ENCODE measurements at places on chromosomes 1 and 21.

DNA sequence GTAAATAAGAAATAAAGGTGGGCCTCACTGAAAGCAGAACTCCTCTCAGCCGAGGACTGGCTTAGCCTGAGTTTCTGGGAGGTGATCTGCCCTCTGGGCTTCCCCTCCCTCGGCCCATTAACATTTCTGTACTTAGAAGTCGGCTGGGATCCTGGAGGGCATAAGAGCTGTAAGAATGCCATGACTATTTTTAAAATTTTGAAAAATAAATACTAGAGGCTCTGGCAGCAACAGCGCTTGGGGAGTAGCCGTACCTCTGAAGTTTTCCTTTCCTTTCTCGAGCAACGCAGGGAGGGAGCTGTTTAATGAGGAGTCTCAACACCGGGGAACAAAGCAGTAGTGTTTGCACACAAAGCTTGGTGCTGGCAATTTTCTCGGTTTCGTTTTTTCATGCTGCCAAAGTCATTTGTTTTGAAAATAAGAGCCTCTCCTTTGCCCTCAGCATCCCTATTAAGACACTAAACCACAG is 498.7 kb downstream of the SMYD3 start:
- no peak for DNase-seq

- DNase-seq, result no peak
These were observed 1.7 kb downstream of the PIP5K1A start for GRCh38 chr1:151199873-151200581.

DNA sequence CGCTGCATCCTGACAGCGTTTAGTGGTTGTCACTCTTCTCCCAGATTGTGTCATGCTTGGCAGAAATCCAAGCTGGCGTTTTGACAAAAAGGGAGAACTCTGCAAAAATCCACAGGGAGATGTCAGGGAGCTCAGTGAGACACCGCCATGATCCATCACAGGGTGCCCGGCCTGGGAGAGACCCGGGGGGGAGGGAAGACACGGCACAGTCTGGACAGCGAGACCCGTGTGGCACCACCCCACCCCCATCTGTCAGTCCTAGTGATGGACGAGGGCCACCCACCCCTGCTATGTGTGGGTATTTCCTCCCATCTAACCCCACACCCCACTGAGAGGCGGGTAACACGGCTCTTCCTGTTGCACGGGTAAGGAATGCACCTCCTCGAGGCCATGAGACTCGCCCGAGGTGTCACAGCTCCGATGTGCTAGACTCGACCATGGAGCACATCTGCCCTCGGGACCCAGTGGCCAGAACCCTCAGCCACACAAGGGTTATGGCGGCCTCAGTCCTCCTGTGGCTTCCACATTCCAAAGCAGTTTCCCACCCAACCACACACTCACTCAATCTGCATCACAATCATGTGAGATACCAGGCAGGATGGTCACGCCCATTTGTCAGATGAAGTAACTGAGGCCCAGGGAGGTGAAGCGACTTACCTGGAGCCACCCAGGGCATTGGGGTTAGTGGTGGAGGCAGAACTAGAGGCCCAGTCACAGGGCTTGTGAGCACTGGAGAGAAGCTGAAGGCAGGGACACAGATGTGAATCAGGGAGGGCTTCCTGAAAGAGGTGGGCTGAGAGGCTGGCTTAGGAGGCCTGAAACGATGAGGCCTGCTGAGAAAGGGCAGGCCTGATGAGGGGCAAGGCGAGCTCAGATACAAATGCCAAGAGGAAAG is 688.5 kb downstream of the MATN1 start:
- peak; percentile 27 for DNase-seq

DNA sequence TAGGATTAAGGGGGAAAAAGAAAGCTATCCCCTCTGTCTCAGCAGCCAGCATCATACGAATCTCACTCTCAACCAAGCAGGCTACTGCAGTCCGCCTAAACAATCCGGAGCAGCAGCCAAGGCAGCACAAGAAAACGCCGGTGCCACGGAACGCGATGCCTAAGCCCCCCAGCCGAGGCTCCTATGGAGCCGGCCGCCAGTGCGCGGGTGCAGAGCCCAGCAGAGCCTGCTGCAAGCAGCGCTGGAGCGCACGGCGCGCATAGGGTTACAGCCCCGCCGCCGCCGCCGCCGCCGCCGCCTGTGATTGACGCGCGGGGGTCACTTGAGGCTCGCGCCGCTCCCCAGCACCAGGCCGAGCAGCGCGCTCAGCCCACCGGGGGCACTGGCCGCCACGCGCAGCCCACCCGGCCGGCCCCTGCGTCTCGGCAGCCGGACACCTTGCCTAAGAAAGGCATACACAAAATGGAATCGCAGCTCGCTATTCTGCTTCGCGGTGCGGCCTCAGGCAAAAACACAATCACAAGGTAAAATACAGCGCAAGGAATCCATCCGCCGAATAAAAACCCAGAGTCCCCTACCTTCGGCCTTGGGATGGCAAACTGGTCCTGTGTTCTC is 780 bp downstream of the HIVEP3 start:
- DNase-seq, result no peak

DNA sequence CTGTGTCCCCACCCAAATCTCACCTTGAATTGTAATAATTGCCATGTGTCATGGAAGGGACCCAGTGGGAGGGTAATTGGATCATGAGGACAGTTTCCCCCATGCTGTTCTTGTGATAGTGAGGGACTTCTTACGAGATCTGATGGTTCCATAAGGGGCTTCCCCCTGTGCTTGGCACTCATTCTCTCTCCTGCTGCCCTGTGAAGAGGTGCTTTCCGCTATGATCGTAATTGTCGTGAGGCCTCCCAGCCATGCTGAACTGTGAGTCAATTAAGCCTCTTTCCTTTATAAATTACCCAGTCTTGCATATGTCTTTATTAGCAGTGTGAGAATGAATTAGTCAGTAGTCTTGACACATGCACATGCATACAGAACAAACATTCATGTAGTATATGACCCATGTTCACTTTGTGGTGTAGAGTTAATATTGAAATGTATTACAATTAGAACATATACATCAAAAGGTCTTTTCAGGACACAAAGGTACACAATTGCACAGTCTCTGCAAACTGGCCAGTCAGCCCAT is 16.9 kb upstream of the IFI16 start:
- no peak for DNase-seq

GRCh38 chr1:207362962-207363860 is 41.7 kb downstream of the CD55 start:
- no peak for DNase-seq

DNA sequence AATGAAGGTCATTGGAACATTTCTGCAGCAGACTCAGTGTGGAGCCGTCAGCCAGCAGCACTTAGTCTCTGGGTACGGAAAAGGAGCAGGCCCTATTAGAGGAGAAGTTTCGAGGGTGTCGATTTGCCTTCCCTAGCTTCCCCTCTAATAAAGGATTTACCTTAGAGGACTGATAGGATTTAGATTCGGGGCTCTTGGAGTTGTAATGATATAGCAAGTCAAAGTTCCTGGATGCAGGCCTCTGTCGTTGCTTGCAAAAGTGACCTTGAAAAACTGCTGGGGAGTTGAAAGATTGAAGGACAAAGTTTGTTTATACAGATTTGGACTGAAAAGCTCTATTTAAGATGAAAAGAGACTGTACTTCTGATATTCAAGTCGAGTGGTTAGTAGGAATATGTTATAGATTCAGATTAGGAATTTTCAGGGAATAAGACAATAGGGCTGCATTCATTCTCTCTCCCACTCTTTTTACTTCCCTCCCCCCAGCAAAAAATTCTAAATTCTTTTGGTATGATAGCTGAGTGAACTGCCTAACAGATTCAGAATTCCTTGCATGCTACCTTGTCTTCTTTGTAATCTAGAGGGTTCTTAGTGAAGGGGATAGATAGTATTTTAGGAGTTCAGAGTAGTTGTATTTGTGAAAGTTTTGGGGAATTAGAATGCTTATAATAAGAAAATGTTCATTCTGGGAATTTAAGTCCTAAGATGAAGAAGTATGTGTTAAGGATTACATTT is 19.2 kb downstream of the NFYC start:
- peak; percentile 4 for DNase-seq

DNA sequence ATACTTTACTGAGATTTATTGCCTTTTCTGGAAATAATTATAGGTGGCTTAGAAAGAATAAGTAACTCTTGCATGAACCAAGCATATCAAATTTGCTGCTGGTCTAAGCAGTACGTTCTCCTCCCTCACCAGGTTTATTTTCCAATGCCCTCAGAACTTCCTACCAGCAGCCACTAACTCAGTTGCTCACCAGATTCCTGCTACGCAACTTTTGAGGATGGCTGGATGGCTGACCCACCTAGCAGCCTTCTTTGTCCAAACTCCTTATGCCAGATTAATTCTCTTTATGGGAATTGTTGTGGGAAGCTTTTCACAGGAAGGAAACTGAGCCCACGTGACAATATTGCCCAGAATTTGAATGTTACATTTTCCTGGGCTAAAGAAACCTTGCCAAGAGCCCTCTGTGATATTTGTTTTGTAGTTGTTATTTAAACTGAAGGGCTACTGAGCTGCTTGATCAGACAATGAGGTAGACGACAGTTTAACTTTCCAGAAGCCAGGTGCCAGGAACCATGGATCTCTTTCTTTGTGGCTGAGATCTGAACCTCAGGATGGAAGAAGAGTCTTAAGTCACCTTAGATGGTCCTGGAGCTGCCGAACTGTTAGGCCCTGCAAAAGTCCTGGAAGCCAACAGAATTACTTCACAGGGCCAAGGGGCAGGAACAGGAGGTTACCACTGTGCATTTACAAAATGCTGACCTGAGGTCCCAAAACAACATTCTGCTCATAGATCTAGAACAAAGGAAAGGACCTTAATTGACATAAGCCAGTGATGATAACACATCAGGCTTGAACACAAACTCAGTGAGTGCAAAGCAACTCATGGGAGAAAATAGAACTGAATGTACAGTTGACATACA is 85.5 kb upstream of the ATP1A1 start:
- DNase-seq, result no peak

DNA sequence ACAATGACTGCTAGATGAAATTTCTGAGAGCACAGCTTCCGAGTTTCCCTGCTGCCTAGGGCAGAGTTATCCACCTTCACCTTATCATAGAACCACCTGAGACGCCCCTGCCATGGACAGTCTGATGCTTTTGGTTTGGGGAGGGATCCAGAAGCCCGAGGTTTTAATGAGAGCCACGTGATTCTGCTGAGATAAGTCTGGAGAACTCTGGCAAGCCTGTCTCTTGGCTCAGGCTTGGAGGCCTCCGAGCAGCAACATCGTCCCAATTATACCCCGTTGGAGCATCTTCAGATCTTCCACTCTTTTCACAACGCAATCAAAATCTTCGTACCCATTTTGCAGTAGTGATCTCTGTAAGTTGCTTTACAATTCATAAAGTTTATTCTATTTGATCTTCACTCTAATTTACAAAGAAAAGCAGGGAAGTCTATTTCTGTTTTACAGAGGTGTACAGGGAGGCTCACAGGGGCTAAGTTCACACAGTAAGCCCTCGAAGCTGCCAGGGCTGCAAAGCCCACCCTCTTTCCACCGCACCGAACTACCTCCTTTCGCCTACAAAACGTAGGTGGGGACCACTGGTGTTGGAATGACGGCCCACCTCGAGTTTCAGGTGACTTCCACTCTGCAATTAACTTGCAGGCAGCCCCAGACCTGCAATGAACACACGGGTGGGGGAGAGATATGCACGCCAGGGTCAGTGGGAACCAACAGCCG is 513 bp upstream of the HHAT start:
- no peak for DNase-seq

GRCh38 chr1:190169311-190170067 is 308.2 kb downstream of the BRINP3 start:
- no peak for DNase-seq

DNA sequence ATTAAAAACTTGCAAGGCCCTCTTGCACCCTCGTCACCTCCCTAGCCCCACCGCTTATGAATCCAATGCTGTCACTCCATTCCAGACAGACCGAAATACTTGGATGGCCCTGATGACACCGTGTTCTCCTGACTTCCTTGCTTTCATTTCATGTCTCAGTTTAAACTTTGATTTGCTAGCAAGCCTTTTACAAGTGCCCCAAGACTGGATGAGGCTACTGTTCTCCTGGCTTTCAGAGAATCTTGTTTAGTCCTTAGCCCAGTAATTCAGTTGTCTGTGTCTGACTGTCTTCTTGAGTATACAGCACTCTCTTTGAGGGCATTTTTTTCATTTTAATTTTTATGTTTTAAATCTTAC is 824 bp upstream of the IFI44L start:
- DNase-seq, result no peak

- no peak for DNase-seq
These were observed 14.0 kb upstream of the UMODL1 start for GRCh38 chr21:42056996-42057689.

DNA sequence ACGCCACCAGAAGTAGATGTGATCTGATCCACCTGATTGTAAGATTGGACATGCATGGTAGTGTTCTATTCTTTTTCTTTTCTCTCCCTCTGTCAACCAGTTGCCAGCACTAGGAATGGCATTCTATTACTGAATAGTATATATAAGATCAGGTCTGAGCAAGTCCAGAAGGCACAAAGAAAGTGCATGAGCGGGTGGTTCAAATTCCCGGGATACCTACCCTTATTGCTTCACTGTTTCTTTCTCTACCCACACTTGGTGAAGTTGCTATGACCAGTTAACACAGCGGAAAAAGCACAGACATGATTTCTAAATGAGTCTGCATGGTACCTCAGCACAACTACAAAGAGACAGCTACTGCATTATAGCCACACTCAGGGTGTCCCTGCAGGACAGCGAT is 64.0 kb downstream of the SLC9A1 start:
- no peak for DNase-seq

- no peak for DNase-seq
These were observed 73.5 kb downstream of the CNST start for GRCh38 chr1:246639732-246640131.

GRCh38 chr1:206892351-206892984 is 4.8 kb upstream of the IL24 start:
- DNase-seq, result no peak

GRCh38 chr1:10380594-10381275 is 18.1 kb upstream of the PGD start:
- no peak for DNase-seq
